Stimulated activated CD8-positive, alpha-beta memory T cell treated with anti-CD3 and anti-CD28 coated beads, Interleukin-15, amount 100 ng/mL, for 24 hours (primary cell): ENCODE measurements at places on chromosomes 1 and 21.

DNA sequence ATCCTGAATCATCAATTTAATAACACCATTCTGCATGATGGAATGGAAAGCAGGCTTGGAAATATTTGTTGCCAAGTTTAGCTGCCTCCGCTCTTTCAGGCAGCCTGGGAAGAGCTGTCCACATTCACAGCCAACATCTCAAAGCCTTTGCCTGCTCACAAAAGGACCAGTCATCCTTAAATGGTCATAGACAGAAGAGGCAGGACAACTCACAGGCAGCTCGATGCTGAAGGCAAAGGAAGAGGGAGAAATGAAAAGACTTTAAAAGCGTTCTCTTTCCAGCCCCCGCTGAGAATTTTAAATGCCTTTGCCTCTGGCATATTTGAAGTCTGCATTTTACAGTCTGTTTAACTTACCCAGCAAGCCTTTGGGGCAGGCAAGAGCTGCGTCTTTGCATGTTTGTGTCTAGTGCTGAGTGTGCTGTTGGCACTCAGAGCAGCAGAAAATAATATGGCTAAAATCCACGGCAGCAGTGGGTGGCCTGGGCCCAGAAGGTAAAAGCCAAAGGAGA, 68.9 kb downstream of the NMNAT2 start:
- DNase-seq: no peak

- DNase-seq: no peak
These were observed 4.4 kb downstream of the DVL1 start for GRCh38 chr1:1344655-1345361.

DNA sequence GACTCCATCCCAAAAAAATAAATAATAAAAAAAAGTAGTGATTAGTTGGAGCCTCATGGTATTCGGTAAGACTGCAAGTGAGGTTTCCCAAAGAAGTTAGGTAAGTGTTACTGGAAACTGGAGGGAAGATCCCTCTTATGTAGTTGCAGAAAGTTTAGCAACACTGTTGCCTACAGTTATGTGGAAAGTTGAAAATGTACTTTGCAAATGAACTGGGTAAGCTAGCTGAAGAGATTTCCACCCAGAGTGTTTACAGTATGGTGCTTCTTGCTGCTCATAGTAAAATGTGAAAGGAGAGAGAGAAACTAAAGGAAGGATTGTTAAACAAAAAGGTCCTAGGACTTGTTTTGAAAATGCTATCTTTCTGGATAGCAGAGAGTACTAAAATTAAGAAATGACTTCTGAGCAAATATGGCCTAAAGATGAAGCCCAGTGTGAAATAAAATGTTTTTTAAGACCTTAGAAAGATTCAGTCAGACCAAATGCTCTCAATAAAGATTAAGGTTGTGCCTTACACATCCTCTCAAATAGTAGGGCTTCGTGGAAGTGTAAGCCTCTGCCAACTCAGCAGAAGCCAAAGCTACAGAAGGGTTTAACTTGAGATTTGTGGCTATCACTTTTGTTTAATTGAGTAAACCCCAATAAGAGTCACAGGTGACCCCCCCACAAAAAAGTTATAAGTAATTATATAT, 31.5 kb downstream of the RPS6KC1 start:
- DNase-seq: no peak

- DNase-seq: no peak
These were observed 5.9 kb downstream of the SMG7 start for GRCh38 chr1:183477986-183478781.

DNA sequence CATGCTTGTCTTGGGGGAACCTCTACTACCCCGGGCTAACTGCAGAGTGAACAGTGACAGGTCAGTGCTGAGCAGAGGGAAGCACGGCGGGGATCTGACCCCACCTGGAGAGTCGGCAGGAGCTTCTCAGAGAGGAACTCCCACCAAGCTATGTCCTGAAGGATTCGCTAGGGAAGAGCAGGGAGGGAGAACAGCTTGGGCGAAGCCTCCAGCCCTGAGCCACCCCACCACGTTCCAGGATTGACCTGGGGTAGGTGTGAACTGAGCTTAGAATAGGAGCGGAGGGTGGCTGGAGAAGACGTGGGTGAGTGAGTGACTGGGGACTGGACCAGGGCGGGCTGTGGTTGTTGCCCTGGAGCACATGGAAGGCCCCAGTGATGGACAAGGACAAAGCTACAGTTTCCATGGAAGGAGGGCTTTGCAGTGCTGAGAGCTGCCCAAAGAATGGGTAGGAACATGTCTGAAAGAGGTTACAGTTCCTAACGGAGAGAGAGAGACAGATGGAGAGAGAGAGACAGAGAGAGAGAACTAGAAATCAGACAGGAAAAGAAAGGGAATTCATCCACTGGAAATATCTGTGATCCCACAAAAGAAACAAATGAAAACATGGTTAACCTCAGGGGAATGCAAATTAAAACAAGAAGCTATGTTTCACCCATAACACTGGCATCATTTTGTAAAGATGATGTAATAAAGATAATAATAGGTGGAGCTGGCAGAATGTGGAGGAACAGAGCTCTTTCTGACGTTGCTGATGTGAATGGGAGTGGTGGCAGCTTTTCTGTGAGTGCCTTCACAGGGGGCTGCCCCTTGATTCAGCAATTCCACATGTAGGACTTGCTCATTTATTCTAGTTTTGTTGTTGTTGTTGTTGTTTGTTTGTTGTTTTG, 17.2 kb downstream of the BSND start:
- DNase-seq: no peak

DNA sequence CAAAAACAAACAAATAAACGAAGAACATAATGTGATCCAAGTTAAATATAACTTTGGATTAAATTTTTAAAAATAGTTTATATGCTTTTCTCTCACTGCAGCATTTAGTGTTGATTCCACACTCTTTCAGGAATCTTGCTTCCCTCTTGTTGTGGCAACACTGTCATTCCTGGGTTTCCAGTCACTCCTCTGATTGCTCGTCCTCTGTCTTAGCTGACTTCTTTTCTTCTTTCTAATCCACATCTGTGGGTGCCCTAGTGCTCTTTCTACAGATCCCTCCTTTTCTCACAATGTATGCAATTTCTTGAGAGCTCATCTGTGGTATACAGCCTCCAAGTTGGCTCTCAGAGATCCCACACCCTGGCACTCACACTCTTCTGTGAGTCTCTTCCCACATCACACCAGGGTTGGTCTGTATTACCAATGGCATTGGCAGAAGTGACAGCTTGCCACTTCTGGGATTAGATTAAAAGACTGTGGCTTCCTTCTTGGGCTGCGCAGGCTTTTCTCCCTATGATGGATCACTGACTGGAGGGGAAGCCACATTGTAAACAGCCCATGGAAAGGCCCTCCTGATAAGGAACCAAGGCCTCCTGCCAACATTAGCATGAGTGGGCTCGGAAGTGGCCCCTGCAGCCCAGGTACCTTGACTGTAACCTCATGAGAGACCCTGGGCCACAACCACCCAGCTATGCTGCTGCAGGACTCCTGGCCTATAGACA, 11.5 kb upstream of the MYOC start:
- DNase-seq: no peak

GRCh38 chr1:45403298-45403697, 63.1 kb upstream of the MUTYH start:
- no peak for DNase-seq

GRCh38 chr1:15261155-15262002, 14.4 kb downstream of the FHAD1 start:
- DNase-seq: no peak

DNA sequence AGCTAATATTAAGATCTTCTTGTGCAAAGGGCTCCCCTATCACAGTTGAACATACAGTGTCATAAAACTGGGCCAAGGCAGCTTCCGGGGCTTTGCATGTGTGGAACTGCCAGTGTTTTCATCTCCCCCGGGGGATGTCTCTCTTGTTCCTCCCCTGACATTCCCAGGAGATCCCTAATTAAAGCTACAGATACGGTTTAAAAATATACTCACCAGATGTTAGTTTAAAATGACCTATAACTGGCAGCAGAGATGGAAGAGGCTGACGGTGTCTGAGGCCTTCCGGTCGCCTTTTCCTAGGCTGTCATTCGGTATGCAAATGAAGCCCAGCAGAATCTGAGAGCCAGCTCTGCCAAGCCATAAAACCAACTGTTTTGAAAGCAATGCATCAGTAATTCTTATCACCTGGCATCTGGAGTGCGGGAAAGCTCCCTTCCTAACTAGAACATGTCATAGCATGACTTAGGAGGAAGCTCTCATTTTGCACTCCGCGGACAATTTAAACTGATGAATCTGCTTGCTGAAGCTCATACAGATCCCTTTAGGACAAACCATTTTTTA, 436.5 kb upstream of the VAMP3 start:
- no peak for DNase-seq

GRCh38 chr1:55035904-55036303, 3.4 kb upstream of the PCSK9 start:
- no peak for DNase-seq

DNA sequence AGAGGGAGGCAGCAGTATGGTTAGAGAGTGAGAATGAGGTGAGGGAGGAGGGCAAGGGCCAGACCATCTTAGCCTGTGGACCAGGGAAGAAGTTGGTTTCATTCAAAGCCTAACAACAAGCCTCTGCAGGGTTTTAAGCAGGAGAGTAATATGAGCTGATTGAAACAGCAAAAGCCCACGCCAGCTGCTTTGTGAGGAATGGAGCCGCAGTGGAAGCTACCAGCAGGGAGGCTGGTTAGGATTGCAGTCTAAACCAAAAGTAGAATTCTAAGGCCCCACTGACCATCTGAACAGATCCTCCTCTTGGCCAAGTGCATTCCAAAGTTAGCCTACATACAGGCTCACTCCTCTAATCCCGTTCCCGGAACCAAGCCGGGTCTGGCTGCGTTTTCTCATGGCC, 44.8 kb downstream of the OLFML3 start:
- no peak for DNase-seq

- DNase-seq: no peak
These were observed 156.2 kb upstream of the C8B start for GRCh38 chr1:57122031-57122430.

DNA sequence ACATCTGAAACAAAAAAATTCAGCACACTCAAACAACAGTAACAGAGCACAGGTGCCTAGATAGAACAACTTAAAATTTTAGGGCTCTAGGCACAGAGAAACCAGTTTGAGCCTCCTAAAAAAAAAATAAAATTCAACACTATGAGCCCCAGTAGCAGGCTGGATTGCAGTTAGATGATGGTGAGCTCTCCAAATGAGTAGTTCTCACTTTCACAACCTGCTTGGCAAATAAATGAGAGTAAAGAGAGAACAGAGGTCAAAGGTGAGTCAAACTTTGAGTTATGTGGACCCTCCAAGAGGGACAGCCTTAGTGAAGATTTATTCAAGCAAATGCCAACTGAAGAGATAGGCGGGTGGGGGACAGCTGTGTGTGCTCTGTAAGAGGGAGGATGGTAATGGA, 3.6 kb downstream of the BEND5 start:
- no peak for DNase-seq

DNA sequence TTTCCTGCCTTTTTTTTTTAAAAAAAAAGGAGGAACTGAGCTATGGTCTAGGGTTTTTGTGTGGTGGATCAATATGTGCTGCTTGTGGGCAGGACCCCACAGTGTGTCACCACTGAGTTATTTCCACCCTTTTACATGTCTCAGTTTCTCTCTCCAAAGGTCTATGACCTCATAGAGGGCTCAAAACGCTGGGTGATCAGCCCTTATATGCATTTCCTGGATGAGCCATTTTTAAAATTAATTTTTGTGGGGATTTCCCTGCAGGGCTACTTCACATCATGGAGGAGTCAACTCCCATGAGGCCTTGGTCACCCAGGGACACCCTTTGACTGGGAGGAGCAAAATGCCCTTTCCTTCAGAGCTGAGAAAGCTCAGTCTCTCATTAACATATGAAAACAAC, 20.7 kb upstream of the HAO2 start:
- DNase-seq: no peak

GRCh38 chr1:83497563-83497962, 501.4 kb downstream of the TTLL7 start:
- DNase-seq: no peak
